ENCODE measurements at places on chromosomes 16 and 17.

DNA sequence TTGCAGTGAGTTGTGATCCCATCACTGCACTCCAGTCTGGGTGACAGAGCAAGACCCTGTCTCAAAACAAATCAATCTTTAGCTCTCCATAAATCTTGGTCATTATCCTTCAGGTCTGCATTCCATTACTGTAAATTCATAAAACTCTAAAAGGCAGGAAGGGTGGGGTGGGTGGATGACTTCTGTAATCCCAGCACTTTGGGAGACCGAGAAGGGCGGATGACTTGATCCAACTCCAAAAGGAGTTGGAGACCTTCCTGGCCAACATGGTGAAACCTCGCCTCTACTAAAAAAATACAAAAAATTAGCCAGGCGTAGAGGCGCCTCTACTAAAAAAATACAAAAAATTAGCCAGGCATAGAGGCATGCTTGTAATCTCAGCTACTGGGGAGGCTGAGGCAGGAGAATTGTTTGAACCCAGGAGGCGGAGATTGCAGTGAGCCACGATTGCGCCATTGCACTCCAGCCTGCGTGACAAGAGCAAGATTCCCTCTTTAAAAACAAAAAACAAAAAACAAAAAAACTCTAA is 2.2 kb upstream of the UBE2Z start:
- DNase-seq: no peak

- DNase-seq: no peak
These were observed 1.8 kb downstream of the TMEM95 start for GRCh38 chr17:7356756-7357155.

DNA sequence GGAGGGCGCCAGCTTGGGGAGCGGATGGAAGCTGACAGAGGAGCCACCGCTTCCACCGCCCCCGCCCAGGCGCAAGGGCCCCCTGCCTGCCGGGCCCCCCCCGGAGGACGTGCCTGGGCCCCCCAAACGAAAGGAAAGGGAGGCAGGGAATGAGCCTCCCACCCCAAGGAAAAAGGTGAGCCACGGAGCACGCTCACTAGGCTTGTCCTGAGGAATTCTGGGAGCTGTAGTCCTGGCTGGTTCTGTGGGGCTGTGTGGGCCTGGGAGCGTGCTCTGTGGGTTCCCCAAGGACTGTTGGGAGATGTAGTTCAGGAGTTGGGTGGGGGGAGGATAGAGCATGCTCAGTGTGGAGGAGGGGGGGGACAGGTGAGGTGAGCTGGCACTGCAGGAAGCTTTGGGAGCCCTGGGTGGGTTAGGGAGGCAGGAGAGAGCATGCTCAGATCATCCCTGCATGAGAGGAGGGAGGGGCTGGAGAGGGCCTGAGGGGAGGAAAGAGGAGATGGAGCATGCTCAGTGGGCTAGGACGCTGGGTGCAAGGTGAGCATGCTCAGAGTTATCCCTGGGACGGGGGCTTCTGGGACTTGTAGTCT is 4.5 kb downstream of the FBXL19 start:
- DNase-seq: peak; percentile 75

DNA sequence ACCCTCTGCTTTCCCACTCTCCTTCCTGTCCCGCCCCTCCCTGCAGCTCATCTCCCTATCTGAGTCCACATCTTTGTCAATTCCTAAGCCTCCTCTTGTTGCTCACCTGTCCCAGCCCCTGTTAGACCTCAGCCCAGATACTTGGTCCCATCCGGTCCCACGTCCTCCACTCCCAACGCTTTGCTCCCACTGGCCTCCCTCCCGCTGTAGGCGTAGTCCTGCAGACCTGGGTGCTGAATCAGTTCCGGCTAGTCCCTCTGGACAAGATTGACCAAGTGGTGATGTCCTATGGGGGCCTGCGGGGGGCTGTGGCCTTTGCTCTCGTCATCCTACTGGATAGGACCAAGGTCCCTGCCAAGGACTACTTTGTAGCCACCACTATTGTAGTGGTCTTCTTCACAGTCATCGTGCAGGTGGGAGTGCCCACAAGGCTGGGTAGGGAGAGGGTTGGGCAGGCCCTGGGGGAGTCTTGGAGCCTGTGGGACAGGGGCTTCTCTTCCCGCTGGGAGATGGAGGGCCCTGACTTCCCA is 8.0 kb downstream of the SLC9A5 start:
- DNase-seq: no peak

DNA sequence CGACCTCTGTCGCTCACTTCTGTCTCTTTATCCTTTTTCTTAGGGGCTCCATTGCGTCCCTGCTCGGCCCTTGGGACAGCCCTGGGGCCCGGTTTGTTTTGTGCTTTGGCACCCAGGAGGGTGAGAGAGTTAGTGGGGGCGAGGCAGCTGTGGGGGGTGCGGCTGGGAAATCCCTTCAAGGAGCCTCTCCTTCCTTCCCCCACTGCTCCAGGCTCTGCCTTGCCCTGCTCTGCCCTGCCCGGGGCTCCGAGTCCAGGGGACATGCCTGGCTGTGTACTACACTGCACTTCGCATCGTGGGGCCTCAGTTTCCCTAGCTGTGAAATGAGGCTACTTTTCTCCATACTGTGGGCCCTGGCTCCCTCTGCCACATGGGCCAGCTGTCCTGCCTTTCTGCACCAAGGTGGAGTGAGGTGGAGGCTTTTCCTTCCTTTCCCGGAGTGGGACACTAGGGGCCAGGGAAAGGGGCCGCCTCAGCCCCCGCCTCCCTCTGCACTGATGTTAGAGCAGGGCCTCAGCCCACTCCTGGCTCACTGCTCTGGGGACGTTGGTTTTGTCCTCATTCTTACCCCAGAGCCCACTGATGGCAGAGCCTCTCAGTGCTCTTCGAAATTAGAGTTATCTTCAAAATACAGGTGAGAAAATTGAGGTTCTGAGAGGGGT is 980 bp downstream of the LLGL1 start:
- DNase-seq: no peak

- no peak for DNase-seq
These were observed 7.3 kb upstream of the SMIM5 start for GRCh38 chr17:75625813-75626486.

DNA sequence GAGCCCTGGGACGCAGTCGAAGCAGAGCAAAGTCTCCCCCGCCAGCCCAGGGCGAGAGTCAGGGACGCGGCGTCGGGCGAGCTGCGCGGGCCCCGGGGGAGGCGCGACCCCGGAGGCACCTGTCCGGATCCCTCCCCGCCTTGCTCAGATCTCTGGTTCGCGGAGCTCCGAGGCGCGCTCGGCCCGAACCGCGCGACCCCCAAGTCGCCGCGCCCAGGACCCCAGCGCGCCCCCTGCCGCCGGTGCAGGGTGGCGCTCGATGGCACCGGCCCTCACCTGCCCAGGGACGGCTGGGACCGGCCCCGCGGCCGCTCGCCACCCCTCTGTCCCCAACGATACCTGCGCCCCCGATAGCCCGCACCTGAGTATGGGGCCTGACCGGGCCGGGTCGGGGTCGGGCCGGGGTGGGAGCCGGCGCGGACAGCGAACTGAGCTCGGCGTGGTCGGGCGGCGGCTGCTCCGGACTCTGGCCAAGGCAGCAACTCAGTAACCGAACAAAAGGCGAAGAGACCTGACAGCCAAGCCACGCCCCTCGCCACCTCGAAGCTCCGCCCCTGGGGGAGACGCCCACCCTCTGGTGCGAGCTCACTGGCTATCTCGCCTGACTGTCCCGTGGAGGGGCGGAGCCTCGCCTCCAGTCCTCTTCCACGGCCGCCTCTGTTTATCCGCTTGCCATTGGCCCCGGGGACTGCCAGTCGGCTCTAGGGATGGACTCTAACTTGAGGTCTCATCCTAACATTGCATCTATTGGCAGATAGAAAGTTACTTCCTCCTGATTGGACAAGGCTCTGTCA is at the start of gene JUP:
TSS of gene JUP (minus strand) at position 485 of the 794 bp plus-strand sequence. CDS start 14,857 bp downstream, outside the sequence.
- peak; percentile 100 for DNase-seq

DNA sequence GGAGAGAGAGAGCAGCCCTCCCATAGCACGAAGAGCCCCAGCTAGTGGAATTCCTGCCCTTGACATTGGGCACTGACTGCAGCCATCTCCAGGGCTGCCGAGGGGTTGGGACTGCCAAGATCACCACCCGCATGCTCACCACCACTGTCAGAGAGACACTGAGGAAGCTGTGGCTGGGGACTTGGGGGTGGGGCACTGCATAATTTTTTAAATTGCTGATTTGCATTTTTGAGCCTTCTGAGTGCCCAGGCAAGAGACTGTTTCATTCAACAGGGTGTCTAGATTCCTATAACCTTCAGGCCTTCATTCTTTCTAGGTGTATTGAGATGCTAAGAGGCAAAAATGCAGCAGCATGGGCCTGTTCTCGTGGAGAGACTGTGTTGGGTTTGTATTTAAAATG is 9.0 kb upstream of the EPX start:
- DNase-seq: no peak

GRCh38 chr17:57982452-57983170 is 5.4 kb downstream of the VEZF1 start:
- no peak for DNase-seq

DNA sequence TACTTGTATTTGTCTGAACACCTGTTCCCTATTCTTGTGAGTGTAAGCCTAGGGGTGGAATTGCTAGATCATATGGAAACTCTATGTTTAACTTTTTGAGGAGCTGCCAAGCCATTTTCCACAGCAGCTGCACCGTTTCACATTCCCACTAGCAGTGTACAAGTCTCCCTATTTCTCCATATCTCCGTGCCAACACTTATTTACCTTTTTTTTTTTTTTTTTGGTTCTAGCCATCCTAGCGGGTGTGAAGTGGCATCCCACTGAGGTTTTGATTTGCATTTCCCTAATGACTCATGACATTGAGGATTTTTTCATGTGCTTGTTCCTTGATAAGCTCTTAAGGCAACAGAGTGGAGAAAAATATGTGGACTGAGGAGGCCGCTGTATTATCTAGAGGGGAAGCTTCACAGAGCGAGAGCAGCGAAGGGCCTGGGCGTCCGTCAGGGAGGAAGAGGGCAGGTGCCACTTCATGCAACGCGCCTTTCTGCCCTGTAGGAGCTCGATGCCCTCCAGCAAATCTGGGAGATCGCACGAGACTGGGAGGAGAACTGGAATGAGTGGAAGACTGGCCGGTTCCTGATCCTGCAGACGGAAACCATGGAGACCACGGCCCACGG is 50.0 kb downstream of the DNAH2 start:
- no peak for DNase-seq

- DNase-seq: no peak
These were observed 65.8 kb downstream of the SNX11 start for GRCh38 chr17:48173191-48173984.

- no peak for DNase-seq
These were observed 79.6 kb upstream of the HS3ST2 start for GRCh38 chr16:22734368-22734767.

- peak; percentile 77 for DNase-seq
These were observed 11.8 kb upstream of the SLFN13 start for GRCh38 chr17:35460354-35460851.

DNA sequence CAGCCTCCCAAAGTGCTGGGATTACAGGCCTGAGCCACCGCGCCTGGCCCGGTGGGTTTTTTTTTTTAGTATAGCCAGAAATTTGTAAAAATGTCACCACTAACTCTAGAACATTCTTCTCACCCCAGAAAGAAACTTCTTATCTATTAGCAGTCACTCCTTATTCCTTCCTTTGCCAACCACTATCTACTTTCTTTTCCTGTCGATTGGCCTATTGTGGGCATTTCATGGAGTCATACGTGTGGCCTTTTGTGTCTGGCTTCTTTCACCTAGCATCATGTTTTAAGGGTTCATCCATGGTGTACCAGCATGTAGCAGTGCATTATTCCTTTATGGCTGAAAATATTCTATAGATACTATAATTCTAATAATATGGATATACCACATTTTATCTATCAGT is 3.6 kb downstream of the CYB5D2 start:
- DNase-seq: no peak

DNA sequence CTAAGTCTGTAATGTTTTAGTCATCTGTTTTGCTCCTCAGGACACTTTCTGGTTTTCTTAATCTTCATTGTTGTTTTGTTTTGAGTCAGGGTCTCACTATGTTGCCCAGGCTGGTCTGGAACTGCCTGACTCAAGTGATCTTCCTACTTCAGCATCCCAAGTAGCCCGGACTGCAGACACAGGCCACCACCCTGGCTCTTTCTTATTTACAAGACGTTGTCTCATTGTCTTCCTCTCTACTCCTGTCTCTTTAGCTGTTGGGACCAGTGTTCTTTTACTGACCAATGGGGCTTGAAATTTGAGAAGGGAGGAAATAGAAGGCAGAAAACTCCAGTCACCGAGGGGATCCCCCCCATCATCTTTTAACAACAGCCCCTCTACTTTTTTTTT is 1.2 kb downstream of the SCPEP1 start:
- no peak for DNase-seq

DNA sequence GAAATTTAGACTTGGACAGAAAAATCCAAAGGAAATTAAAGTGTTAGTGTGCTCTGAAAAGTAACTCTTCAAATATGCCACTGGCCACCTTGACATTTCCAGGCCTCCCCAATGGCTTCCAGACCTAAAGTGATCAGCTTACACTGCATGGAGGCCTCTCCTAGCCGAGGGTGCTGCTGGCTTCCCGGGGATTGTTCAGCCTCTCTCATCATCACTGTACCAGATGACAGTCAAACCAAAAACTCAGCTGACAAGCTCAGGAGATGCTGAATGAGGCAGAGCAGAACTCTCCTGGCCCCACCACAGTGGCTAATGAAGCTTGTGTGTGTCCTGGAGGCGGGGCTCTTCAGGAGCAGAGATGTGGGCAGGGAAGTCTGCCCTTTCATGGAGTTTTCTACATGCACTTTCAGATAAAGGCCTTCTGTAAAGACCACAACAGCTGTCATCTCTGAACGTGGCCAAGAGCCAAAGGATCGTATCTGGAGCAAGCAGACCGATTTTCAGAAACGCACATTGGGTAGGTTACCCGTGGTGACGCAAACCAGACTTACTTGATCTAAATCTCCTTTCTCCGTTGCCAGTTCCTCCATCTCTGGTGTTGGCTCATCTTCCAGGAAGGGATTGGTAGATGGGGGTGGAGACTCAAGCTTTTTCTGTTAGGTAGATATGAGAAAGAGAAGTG is 113.3 kb downstream of the VPS53 start:
- no peak for DNase-seq

- DNase-seq: no peak
These were observed 2003.9 kb downstream of the TP53TG3F start for GRCh38 chr16:35463358-35463757.

DNA sequence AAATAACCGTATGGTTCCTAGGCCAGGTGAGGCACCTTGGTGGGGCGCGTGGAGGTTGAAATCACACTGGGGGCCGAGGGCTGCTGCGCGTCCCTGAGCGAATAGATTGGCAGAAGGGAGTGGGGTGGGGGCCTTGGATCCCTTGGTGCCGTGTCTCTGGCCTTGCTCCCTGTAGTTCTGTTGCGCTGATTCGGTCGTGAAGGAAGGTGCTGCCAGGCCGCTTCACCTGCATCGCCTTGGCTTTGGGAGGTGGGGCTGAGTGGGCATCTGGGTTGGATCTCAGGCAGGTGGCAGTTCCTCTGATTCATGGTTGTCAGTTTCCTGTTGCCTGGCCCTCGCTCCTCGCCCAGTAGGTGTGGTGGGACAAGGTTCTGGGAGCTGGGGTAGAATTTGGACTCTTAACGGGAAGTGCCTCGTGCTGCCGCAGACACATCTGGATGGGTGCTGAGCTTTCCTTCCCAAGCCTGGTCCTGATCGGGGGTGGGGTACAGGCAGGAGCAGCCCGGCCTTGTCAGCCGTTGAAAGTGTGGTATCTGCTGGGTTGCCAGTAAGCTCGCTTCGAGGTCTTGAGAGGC is 30.1 kb downstream of the PGS1 start:
- no peak for DNase-seq

- DNase-seq: no peak
These were observed 104.3 kb downstream of the STXBP4 start for GRCh38 chr17:55072898-55073297.
